NCI-H774 (cell line): ENCODE measurements at places on chromosomes 2 and 18.

DNA sequence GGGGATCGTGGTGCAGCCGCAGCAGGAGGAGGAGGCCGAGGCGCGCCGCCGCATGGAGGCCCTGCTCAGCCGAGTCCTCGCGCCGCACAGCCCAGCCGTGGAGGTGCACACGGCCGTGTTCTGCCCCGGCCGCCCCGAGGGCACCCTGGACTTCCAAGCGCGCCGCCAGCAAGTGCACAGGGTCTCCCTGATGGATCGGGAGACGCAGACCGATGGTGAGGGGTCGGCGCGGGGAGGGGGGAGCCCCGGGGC, 5.1 kb upstream of the SPATA3 start:
- DNase-seq, result no peak

DNA sequence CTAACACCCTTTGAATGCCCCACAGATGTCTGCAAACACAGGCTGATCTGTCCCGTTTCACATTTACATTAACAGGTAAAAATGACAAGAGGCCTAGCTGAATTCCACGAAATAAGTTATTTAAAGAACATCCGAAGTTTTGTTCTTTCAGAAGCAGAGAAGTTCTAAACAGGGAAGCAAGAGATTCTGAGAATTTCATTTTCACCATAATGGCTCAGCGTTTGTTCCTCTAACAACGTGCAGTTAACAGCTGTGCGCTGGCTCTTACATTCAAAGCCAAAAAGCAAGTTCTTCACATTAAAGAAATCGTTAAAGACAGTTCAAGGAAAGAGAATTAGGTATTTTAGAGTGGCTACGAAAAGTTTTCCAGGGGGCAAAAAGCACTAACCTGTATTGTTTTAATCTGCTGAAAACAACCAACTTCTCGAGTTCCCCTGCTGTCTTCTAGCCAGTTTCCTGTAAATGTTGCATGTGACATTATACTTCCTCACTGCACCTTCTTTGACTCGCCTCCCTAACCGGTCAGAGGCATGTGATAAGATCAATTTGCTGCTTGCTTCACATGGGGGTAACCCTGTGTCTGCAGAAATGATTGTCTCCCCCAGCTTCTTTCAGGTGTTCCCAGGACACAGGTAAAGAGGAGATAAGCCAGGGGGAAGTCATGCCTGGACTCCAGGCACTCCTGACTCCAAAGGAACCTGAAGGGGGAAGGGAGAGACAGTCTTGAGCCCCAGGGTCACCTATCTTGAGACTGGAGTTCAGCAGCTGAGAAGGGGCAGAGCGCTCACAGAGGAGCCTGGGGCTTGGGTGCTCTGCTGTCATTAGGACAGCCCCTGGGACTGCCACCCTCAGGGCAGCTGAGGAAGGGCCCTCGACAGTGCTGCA, 36.8 kb upstream of the WIPF1 start:
- DNase-seq, result no peak

- DNase-seq, result no peak
These were observed 408.0 kb upstream of the RGPD4 start for GRCh38 chr2:107418708-107419107.

DNA sequence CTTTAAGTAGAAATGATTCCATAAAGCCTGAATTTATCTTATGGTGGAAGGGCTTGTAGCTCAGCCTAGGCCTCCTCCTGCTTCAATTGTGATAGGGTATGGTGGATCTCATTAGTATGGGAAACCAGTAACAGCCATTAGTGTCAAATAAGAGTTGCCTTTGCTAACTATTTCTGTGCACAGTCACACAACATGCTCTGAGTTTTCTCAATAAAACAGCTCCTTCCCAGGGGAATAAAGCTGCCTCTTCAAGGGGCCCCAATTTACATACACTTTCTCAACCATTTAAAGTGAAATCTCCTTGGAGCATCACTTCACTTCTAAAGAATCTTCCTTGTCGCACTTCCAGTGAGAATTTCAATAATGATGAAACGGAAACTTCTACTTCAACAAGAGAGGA, 53.4 kb downstream of the KLF7 start:
- no peak for DNase-seq

GRCh38 chr2:182826064-182826463, 40.4 kb downstream of the FRZB start:
- peak; percentile 37 for DNase-seq

GRCh38 chr2:226832061-226832460, 3.8 kb upstream of the RHBDD1 start:
- DNase-seq, result no peak
